ENCODE measurements at places on chromosomes 13 and 19.

DNA sequence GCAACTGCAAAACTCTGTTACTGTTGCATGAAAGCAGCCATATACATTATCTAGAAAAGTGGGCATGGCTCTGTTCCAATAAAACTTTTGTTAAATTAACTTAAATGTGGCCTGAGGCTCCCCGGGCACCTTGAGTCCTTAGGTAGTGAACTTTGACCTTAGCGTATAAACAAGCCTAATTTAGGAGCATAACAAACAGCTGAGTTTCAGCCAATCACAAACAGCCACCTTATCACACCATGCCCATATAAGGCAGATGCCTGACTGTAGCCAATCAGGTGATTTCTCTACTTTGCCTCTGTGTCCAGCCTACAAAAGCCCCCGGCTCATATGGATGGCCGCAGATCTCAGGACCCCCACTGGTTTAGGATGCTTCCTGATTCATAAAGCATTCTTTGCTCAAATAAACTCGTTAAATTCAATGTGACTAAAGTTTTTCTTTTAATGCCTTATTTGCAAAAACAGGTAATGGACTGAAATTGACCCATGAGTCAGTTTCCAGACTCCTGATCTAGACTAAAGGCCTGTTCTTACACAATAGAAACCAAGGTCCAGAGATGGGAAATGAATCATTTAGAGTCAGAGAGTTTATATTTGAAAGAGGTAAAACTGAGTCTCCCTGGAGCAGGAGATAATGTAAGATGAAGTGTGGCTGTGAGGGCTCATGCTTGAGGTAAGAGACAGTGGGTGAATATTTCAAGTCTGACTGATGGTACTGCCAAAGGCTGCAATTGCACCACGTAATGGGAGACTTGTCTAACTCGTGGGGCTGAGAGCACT, 130.2 kb downstream of the FGF9 start:
- no peak for DNase-seq

GRCh38 chr19:29666578-29667386, 1.5 kb downstream of the PLEKHF1 start:
- no peak for DNase-seq

GRCh38 chr13:38590230-38590629, 96.6 kb upstream of the FREM2 start:
- DNase-seq, result no peak

DNA sequence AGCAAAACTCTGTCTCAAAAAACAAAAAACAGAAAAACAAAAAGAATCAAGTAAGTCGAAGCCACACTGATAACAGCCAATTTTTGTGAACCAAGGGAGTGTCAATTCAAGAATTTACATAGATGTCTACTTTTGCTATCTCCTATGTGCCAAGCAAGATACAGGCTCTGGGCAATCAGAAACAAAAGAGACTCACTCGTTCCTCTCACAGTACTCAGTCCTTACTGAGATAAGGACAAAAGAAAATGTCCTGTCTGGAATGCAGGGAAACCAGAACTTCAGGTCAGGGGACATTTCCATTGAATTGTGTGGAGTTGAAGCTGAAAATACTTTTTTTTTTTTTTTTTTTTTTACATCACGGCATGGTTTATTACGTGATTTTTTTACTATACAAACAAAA, 53.0 kb downstream of the NLRP12 start:
- DNase-seq, result no peak

DNA sequence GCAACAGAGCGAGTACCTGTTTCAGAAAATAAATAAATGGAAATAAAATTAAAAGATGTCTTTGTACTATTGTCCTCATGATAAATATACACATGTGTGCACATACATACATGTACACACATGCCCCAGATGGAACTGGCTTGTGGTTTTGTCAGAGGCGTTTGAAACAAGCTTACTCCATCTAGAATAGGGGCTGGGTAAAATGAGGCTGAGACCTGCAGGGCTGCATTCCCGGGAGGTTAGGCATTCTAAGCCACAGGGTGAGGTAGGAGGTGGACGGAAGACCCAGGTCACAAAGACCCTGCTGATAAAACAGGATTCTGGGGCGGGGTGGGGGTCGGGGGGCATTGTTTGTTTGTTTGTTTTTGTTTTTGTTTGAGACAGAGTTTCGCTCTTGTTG, 8.1 kb upstream of the SIN3B start:
- no peak for DNase-seq

DNA sequence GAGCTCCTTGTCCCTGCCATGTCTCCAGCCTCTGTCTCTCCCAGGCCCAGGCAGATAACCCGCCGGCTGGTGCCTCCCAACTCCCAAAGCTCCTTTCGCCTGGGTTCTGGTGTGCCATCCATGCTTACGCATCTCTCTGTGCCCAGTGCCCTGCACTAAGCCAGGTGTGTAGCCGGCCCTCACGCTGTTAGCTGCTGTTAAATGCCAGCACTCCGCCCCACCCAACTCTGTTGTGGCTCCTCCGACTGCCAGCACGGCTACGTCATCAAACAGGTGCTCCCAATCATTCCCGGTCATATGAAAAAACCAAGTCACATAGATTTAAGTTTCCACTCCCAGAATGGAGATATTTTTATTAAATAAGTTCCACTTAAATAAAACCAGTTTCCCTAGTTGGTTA, 7.0 kb upstream of the HSPH1 start:
- DNase-seq, result no peak

DNA sequence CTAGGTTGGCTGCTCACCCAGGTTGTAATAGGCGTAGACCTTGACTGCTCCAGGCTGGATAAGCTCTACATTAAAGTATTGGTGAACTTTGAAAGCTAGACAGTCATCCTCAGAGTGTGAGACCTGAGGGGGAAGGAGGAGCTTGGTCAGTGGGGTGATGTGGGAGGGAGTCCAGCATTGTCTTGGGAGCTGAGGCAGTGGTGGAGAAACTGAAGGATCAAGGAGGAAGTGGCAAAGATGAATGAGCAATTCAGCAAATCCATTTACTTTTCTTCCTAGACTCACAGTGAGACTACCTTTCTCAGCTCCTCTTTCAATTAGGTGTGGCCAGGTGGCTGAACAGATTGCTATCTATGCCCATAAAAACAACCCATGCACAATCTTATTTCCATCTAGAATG, 10.2 kb upstream of the TNFSF14 start:
- no peak for DNase-seq

- DNase-seq, result no peak
These were observed 81.9 kb upstream of the MCF2L start for GRCh38 chr13:112887151-112887550.

DNA sequence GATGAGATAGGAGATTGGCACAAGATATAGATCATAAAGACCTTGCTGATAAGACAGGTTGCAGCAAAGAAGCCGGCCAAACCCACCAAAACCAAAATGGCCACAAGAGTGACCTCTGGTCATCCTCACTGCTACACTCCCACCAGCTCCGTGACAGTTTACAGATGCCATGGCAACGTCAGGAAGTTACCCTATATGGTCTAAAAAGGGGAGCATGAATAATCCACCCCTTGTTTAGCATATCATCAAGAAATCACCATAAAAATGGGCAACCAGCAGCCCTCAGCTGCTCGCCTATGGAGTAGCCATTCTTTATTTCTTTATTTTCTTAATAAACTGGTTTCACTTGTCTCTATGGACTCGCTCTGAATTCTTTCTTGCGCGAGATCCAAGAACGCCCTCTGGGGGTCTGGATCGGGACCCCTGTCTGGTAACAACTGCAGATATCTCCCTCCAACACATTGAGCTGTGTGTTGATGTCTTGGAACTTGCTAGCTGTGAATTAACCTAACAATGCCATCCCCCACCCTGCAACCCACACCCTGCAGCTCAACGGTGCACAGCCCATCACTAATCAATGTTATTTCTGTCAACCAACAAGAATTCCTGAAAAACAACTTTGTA, 27.1 kb upstream of the GRTP1 start:
- no peak for DNase-seq

DNA sequence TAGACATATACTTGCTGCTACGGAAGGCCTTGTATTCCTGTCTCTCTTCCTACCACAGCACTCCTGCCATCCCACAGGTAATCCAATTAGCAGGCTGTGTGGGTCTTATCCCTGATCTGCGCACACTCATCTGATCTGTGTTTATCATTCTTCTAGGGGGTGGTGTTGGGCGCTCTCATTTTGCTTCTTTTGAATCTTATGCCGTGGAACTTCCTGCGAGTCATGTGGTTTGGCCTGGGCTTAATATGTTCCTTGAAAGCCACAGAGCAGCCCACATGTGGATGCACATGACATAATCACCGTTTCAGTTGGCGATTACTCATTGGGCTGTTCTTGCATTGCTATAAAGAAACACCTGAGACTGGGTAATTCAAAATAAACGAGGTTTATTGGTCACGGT, 7.5 kb downstream of the RASA3 start:
- DNase-seq, result no peak

GRCh38 chr13:28532388-28533124, 37.6 kb upstream of the FLT1 start:
- no peak for DNase-seq

DNA sequence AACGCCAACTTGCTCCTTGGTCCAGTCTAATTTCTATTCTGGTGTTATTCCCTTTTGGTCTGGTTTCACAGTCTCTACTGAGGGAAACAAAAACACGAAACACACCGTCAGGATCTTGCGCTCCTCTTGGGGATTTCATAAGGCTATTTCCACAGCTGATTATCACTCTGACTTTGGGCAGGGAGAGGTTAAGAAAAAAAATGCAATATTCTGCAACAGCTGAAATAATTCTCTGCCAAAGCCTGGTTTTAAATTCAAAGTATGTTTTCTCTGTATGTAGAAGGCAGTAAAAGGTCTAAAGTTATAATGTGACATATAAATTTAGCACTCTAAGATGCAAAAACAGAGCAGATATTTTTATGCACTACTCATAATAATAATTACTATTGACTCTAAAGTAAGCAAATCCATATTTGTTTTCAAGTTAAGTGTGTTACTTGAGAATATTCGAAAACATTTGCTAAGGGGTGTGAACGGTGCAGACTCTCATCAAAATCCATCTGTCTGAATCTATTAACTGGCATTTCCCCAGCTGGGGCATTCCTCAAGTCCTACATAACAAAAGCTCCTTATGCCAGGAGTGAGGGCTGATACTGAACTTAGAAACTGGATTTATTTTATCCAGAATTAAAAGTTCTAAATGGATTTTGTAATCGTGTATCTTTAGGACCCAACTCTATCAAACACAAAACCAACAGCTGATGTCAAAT, 38.4 kb upstream of the STARD13 start:
- DNase-seq, result no peak

DNA sequence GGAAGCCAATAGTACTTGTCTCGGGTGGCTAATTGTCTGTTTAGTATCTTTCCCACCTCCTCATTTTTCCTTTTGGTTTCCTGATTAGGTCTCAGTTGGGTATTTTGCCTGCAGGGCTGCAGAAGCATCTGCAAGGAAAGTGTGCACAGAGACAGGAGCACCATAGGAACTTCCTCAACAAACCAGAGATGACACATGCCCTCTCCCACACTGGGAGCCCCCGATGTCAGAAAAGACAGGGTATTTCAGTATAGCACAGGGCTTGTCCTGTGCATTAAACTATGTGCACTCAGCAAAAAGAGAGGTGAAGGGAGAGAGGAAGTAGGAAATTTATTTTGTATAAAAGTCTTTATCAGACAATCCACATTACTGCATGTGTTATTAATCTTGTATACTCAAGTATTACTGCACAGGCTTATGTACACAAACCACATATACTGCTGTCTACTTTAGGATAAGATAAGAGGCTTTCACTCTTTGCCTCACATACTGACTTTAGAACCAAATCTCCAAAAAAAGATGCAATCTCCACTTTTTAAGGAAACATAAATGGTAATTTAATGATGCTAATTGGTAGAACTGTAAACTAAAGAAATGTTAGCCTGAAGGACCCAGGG, 501.0 kb downstream of the FOXO1 start:
- no peak for DNase-seq

DNA sequence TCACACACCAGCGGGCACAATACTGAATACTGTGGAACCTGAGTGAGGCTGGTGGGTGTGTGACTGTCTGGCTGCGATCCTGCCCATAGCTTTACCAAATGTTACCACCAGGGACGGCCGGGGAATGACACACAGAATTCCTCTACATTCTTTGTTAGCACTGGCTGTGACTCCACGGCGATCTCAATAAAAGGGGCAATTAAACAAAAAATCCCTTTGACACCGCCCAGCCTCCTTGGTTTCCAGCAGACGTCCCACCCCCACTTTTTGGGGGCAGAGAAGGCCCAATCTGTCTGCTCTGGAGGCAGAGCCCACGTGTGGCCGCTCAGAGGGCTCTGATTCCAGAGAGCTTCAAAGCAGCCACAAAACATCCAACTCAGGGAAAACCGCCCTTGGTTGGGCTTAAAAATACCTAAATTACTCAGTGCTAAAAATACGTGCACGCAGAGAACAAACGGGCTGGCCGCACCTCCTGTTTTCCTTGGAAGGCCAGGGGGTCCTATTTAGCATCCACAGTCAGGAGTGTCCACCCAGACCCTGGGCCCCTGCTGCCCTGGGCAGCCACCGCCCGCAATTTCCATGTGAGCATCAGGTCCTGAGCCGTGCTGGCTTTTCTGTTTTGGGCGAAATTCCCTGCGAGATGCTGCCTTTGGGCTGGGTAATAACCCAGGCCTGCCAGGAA, 47.8 kb downstream of the GADD45B start:
- no peak for DNase-seq

- DNase-seq, result no peak
These were observed 98.0 kb downstream of the ZDHHC20 start for GRCh38 chr13:21361123-21361522.

DNA sequence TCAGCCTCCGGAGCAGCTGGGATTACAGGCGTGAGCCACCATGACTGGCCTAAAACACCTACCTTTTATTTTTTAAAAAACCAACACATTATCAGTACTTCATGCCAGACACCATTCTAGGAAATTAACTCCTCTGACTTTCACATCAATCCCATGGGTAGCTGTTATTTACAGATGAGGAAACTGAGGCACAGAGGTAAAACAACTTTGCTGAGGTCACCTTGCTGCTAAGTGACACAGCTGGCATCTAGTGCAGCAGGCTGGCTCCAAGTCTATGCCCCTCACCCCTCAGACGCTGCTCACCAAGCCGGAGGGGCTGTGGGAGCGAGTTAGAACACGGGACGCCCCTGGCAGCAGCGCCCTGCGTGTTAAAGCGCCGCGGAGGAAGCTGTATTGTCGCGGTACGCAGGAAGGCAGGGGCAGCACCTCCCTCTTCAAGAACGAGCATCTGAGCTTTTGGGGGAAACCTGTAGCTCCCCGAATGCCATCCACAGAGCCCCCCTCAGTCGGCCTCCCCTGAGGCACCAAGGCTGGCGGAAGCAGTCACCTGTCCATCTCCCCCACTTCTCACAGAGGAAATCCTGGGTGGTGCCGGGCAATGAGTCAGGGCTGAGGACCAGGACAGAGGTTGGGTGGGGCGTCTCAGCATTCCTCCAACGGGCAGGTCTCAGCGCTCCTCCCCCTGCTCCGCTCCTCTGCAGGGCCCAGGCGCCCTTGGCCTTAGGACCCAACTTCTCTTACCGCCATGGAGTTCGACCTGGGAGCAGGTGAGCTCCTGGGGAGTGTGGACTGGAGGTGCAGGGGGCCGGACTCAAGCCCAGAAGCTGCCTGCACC, at the start of gene C19orf33:
Gene C19orf33 (plus strand): TSS at position 735 of the 835 bp plus-strand sequence. CDS start 11 bp downstream, at position 746.
- no peak for DNase-seq

DNA sequence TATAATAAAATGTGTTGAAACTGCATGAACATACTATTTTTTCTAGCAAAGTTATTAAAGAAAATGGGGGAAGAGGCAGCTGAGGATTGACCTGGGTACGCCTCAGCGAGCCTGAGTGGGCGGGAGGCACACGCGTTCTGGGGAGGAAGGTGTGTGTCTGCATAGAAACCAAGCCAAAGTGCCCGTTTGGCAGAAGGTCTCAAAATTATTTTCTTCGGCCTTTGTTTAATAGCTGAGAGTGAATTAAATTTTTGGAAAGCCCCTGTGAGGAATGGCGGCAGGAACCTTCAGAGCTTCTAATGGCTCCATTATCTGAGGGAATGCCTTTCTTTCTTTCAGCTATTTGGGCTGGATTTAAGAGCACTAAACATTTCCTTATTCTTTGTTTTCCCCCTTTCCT, 5.2 kb downstream of the ZIC2 start:
- DNase-seq, result peak; percentile 68
